SJSA1 (cell line): ENCODE measurements at places on chromosomes 11 and 22. TPM values are rescaled to one million over a fixed set of nuclear protein-coding genes. Genes with fewer than 3 reads are reported as not detected.

GRCh38 chr11:27532652-27533325, 26.2 kb upstream of the LIN7C start:
- no peak for DNase-seq

DNA sequence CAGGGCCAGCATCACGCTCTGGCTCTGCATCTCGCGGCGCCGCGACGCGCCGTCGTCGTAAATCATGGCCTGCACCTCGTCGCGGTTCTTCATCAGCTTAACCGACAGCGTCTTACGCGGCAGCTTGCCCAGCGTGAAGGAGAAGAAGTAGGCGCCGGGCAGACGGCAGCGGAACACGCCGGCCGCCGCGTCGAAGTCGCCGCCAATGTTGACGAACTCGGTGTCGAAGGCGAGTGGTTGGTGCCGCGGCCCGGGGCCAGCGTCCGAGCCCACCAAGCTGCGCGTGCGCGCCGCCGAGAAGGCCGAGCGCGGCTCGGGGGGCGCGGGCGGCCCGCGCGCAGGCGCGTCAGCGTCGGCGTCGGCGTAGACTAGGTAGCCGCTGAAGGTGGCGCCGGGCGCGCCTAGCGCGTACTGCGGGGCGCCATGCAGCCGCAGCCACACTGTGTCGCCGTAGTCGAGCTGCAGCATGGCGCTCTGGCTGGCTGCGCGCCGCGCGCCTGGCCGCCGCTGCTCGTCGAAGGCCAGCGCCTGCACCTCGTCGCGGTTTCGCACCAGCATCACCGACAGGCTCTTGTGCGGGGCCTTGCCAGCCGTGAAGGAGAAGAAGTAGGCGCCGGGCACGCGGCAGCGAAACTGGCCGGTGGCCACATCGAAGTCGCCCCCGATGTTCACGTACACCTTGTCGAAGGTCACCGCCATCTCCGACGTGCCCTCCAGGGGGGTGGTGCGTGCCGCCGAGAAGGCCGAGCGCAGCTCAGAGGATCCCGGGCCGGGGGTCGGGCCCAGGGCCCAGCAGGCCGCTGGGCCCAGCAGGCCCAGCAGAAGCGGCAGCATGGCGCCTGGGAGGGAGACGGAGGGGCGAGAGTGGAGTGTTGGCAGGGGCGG, 3.7 kb downstream of the FAM180B start:
- no peak for DNase-seq

DNA sequence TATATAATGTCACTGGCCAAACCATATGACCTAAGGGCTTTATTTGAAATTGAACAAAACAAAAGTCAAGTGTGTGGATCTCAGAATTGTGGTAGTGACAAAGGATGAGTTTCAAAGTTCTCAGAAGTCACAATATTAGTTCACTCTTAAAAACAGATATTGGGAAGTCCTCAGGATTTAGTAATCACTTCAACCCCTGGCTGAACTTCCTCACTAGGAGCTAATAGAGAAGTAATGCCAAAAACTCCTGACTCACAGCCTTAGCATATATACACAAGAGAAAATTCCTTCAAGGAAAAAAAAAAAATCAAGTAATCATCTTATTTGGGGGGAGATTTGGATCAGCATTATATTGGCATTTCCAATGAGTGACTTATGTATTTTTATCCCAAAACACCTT, 75.6 kb upstream of the APOA1 start:
- DNase-seq = no peak

- DNase-seq = no peak
Observed at GRCh38 chr22:44548981-44549380, 50.9 kb upstream of the RTL6 start.

DNA sequence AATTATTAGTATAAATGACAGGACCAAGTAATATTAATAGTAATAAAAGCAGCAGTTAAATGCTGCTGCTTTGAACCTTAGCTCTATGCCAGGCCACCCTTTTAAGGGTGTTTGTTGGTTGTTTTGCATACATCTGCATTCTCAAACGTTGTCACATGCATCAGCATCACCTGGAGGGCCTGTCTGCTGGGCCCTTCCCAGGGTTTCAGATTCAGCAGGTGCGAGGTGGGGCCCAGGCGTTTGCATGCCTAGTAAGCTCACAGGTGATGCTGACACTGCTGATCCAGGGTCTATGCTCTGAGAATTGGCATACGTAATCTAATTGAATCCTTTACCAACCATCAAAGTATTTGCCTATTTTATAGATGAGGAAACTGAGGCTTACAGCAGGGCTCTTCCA, 246.5 kb downstream of the CADM1 start:
- DNase-seq = no peak

DNA sequence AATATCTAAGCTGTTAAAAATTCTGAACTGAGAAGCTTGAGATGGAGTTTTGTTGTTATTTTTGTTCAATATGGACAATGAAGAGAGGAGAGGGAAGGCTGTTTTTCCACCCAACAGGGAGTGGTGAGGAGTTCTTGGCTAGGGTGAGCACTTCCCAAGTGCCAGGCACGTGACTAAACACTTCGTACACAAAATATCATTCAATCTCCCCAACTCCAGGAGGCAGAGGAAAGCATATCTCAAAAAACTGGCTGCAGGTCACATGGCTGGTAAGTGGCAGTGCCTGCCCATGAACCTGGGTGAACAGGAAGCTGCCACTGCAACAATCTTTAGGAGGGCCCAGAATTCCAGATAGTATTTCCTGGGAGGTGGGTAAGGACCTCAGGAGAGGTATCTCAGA, 11.6 kb downstream of the ELF5 start:
- DNase-seq = no peak

DNA sequence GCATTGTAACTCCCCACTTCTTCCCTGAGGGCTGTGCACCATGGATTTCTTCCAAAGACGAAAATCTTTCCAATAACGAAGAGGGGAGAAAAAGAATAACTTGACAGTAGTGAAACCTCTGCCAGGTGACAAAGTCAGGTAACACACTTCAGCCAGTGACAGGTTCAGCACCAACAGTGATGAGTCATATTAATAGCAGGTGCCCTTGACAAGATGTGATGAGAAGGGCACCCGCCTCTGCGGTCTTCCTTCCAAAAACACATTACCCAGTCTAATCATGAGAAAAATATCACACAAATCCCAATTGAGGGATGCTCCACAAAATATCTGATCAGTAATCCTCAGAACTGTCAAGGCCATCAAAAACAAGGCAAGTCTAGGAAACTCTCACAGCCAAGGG, 157.8 kb downstream of the EFCAB6 start:
- DNase-seq = no peak

- no peak for DNase-seq
Observed at GRCh38 chr22:26549902-26550497, 37.7 kb upstream of the TFIP11 start.

DNA sequence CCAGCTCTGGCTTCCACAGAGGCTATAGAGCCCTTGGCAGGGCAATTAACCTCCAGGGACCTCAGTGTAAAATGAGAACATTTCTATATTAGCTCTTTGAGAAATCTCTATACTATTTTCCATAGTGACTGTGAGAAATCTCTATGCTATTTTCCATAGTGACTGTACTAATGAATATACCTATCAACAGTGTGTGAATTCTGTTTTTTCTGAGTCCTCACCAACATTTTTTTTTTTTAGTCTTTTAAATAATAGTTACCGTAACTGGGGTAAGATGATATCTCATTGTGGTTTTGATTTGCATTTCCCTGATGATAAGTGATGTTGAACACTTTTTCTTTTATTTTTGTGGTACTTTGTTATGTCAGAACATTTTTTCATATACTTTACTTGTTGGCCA, 7.0 kb upstream of the MTNR1B start:
- DNase-seq = no peak

Gene WNT7B
- total RNA-seq = 0.18 TPM in 1 of 2 replicates, not detected in the other

Gene OVOL1
- not detected in 2 replicates for total RNA-seq
